Fibroblast of skin of abdomen (primary cell): ENCODE measurements at places on chromosomes 13 and 19.
A peak's percentile ranks its signal among the peaks of the same experiment; 100 is the strongest.

DNA sequence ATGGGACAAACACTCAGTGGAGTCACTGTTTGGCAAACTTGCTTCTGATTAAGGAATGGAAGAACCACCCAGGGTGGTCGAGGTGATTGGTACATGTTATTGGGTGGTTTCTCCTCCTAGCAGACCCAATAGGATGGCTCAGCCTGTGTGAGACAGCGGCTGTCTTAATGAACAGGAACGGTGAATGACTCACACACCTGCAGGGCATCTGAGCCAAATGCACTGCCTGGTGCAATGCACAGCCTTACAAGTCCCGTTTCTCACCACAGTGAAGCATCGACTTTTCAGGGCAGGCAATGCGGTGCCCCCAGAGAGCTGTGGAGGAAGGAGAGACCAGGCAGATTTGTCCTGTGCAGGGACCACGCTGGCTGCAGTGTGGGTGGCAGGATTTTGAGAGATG is 238.5 kb downstream of the FGF9 start:
- no peak for DNase-seq

GRCh38 chr13:93726173-93726957 is 499.8 kb downstream of the GPC6 start:
- peak; percentile 44 for DNase-seq

- no peak for DNase-seq
Measured at GRCh38 chr13:41004875-41005693, 14.0 kb downstream of the ELF1 start.

DNA sequence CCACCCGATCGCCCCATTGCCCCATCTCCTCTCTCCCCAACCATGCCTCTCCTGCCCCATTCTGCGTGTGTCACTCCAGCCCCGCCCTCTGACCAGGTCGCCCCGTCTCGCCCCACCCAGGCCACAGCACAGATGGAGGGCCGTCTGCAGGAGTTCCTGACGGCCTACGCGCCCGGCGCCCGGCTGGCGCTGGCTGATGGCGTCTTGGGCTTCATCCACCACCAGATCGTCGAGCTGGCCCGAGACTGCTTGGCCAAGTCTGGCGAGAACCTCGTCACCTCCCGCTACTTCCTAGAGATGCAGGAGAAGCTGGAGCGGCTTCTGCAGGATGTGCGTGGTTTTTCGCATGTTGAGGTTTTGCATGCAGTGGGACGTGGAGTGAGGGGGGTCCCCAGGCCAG is 26.2 kb downstream of the MAST3 start:
- no peak for DNase-seq

GRCh38 chr19:30446850-30447552 is 74.8 kb downstream of the ZNF536 start:
- peak; percentile 93 for DNase-seq

GRCh38 chr13:99218545-99218944 is 17.9 kb downstream of the UBAC2 start:
- no peak for DNase-seq

DNA sequence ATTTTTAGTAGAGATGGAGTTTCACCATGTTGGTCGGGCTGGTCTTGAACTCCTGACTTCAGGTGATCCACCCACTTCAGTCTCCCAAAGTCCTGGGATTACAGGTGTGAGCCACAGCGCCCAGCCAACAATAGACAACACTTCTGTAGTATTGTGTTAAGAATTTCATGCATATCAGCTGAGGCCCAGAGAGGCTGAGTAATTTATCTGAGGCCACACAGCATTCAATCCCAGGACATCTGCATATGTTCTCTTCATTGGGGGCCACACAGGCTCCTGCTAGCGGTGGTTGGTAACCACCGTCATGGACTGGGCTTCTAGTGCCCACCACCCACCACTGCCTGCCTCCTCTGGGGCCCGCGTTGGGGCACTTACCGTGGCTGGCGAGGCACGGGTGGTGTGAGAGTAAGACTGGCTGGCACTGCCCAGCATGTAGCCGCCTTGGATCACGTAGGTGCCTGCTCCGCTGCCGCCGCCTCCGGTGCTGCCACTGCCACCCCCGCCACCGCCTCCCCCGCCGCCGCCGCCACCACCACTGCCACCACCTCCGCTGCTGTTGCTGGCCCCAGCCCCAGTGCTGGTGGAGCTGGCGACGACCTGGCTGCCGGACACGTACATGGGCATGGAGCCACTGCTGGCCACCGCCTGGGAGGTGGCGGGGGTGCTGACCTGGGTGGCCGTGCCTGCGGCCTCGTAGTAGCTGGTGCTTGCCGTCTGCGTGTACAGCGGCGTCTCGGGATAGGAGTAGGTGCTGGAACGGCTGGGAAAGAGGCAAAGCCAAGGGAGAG is 20.3 kb downstream of the DCAF15 start:
- DNase-seq = no peak

DNA sequence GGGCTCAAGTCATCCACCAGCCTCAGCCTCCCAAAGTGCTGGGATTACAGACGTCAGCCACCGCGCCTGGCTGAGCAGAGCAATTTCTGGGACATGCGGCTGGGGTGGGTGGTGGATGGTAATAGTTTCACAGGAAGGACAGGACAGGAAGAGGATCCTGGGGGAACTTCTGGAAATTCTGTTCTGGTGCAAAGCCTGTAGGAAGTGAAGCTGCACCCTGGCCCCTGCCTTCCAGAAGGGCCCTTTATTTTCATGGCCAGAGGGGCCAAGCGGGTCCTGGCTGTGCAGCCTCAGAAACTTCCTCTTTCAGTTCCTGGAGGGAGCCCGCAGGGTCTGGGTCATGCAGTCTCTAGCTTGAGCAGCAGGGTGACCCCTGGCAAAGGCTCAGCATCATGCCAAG is 15.7 kb downstream of the FEM1A start:
- DNase-seq = no peak

DNA sequence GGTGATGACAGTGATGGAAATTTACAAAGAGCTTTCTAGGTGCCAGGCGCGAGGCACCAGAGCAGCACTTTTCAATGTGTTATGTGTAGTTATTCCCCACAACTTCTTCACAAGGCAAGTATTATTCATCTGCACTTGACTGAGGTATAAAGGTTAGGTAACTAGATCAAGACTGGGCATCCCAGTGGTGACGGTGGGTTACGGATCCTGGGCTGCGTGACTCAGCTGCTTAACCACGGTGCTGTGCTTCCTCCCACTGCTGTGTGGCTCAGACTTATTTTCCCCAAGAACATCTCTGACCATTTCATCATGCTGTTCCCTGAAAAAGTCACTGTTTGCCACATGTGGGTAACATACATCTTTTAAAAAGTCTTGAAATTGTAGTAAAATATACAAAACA is 19.3 kb downstream of the EDDM13 start:
- no peak for DNase-seq

DNA sequence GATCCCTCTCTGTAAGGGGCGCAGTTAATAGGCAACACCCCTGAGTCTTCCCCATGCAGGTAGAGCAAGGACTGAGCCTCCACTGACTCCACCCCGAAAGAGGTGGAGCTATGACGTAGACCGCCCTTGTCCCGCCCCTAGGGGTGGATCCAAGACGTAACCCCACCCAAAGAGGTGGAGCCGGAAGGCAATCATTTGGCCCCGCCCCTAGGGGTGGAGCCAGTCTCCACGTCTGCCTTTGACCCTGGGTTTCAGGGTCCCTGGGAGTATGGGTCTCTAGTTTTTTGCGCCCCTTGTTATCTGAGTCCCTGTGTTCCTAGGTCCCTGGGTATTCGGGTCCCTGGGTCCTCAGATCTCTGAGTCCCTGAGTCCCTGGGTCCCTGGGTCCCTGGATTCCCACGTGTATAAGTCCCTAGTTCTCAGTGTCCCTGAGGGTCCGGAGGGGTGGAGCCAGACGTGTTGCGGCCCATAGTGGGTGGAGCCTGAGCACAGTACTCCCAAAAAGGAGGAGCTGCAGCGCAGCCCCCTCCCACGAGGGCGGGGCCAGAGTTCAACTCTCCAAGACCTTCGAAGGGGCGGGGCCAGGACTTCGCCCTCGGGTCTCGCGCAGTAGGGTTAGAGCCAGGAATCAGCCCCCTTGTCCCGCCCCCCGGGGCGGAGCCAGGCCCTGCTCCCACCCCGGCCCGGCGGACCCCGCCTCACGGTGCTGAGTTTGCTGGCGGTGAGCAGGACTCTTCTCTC is 5.3 kb downstream of the DENND1C start:
- DNase-seq = peak; percentile 27

- DNase-seq = no peak
Measured at GRCh38 chr13:43074824-43075510, 51.6 kb downstream of the DNAJC15 start.
